Esophagus squamous epithelium (tissue), 5 donors: ENCODE measurements at places on chromosomes 6 and 20. TPM values are rescaled to one million over a fixed set of nuclear protein-coding genes. Genes with fewer than 3 reads are reported as not detected.

NUP43 gene
- 14.4 TPM for total RNA-seq

RGS17 gene
- 0.19 TPM for total RNA-seq

PAX1 gene
- total RNA-seq, result 0.19 TPM

NKX2-2 gene
- not detected for total RNA-seq

NR2E1 gene
- not detected for total RNA-seq

DCDC2 gene
- total RNA-seq, result 0.15 TPM

PBOV1 gene
- total RNA-seq, result not detected

POM121L2 gene
- not detected for total RNA-seq

RAET1L gene
- total RNA-seq, result 14.5 TPM
